ENCODE measurements at places on chromosomes 1 and 21.

DNA sequence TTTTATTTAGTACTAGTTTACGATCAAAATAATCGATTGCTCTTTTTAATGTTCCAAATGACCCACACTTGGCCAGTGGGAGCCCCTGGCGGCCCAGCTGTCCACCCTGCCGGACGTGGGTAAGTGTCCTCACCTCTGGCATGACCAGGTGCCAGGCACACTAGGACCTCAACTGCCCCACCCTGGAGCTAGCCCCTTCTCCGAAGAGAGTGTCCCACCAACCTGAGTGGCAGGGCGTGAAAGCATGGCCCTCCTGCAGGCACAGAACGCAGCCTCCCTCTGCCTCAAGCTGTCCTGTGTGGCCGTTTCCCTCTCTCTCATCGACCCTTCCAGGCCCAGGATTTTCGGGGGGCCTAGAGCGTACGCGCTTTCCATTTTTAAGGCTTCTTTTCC lies 32.9 kb upstream of the AGPAT3 start:
- DNase-seq = no peak
- H3K36me3 ChIP-seq = no peaks in the 10 kb centered on the region
- H3K4me3 ChIP-seq = no peak overlapping the region

GRCh38 chr1:31689854-31690253 lies 14.0 kb downstream of the COL16A1 start:
- no peaks in the 10 kb centered on the region for H3K36me3 ChIP-seq
- H3K4me3 ChIP-seq = no peak overlapping the region
- H3K27me3 ChIP-seq = peaks cover 2% of the 10 kb centered on the region
- H3K27ac ChIP-seq = no peak overlapping the region

DNA sequence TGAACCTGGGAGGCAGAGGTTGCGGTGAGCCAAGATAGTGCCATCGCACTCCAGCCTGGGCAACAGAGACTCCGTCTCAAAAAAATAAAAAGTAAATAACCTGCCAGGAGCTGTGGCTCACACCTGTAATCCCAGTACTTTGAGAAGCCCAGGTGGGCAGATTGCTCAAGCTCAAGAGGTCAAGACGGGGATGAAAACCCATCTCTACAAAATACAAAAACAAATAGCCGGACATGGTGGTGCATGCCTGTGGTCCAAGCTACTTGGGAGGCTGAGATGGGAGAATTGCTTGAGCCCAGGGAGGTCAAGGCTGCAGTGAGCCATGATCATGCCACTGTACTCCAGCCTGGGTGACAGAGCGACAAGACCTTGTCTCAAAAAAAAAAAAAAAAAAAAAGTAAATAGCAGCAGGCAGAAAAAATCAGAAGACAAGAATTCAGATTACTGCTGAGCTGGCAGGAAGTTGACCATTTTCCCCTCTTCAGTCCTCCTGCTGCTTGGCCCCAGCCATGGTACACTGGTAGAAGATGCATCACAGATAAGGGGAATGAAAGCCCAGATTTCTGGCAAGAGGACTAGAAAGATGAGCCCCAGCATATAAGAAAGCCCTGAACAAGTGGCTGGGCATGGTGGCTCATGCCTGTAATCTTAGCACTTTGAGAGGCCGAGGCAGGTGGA lies 97.6 kb downstream of the TOMM20 start:
- no peaks in the 10 kb centered on the region for H3K27me3 ChIP-seq
- H3K4me1 ChIP-seq = peaks cover 18% of the 10 kb centered on the region
- DNase-seq = no peak
- H3K36me3 ChIP-seq = no peaks in the 10 kb centered on the region

- no peak overlapping the region for H3K27ac ChIP-seq
- H3K36me3 ChIP-seq = no peaks in the 10 kb centered on the region
- no peak for DNase-seq
- H3K4me1 ChIP-seq = no peaks in the 10 kb centered on the region
Measured at GRCh38 chr1:152926091-152926490, 17.7 kb downstream of the IVL start.

- no peaks in the 10 kb centered on the region for H3K36me3 ChIP-seq
- no peak overlapping the region for H3K4me3 ChIP-seq
- DNase-seq = no peak
- no peak overlapping the region for H3K27ac ChIP-seq
- H3K27me3 ChIP-seq = peaks cover 2% of the 10 kb centered on the region
Measured at GRCh38 chr1:67759692-67760029, 73.6 kb downstream of the GNG12 start.

- no peaks in the 10 kb centered on the region for H3K4me1 ChIP-seq
- no peak overlapping the region for H3K4me3 ChIP-seq
- no peaks in the 10 kb centered on the region for H3K36me3 ChIP-seq
Measured at GRCh38 chr1:207001492-207002245, 30.9 kb downstream of the C1orf116 start.

DNA sequence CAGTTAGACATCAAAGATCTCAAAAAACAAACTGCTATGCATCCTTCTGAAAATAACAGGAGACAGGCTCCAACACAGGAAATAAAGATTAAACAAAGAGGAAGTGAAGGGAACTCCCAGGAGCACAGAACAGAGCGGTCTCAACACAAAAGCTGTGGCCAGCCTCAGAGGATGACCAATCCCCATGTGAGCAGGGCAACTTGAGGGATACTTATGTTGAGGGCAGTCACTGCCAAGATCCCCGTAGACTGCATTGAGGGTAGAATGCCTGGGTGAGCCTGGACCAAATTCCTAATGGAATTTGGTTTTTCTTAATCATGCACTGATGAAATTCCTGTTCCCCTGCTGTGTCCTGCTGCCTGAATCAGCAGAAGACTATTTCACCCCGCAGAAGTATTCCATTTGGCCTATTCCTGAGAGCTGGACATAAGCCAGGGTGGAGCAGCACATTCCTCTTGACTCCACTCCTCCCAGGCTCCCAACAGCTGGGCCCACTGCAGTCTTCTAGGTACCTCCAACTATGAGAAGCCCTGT lies 49.0 kb downstream of the JAK1 start:
- no peaks in the 10 kb centered on the region for H3K36me3 ChIP-seq
- H3K27me3 ChIP-seq = peaks cover 11% of the 10 kb centered on the region
- peak overlapping the region; percentile 67 for H3K4me3 ChIP-seq

Data from immature natural killer cell (primary cell).